Stomach (tissue), 19 donors: ENCODE measurements at places on chromosomes 11 and 22. TPM values are rescaled to one million over a fixed set of nuclear protein-coding genes. Genes with fewer than 3 reads are reported as not detected.
A peak's percentile ranks its signal among the peaks of the same experiment; 100 is the strongest.

GRCh38 chr11:129006161-129006560, 63.5 kb upstream of the TP53AIP1 start:
- DNase-seq, result no peak

SCO2 gene
- total RNA-seq, result not detected

DNA sequence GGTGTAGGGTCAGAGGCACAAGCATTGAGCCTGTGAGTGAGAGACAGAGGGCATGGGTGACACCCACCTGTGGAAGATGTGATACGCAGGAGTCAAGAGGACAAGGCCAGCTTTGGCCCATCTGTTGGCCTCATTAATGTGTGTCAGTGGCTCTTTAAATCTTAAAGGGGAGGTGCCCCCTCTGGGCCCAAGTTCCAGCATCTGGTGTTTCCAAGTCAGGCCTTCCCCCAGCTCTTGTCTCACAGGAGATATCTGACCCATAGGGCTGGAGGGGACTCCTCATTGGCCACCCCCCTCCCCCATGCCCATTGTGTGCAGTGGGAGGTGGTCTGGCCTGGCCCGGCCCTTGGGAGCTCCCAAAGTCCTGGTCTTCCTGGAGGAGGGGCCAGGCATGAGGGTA, 8.9 kb downstream of the KCNK7 start:
- no peak for DNase-seq

TNNT3 gene
- total RNA-seq, result 2.3 TPM

DNA sequence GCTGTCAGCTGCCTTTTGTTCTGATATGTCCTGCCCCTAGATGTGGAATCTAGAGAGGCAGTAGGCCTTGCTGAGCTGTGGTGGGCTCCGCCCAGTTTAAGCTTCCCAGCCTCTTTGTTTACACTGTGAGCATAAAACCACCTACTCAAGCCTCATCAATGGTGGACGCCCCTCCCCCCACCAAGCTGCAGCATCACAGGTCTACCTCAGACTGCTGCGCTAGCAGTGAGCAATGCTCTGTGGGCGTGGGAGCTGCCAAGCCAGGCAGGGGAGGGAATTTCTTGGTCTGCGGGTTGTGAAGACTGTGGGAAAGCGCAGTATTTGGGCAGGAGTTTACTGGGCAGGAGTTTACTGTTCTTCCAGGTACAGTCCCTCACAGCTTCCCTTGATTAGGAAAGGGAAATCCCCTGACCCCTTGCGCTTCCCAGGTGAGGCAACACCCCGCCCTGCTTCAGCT, 98.5 kb downstream of the SMCO4 start:
- peak; percentile 79 for DNase-seq

- no peak for DNase-seq
Measured at GRCh38 chr11:17224727-17225126, 16.9 kb upstream of the PIK3C2A start.

DNA sequence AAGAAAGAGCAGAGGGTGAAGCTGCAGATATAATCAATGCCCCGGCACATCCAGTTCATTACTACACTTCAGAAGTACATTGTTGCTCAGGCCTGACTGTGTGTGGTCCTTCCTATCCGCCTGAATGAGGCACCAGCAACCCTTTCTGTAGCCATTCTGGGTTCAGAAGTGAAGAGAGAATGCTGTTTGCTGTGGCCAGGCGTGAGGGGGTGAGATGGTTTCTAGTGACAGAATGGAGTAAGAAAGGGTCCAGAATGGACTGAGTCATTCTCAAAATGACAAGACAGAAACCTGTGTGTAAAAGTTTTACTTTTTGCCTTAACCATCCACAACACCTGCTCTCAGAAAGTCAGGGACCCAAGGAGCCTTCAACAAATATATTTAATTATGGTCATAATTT, 334.8 kb downstream of the GUCY1A2 start:
- DNase-seq, result no peak
